NCI-H460 (cell line): ENCODE measurements at places on chromosomes 1 and 21. TPM values are rescaled to one million over a fixed set of nuclear protein-coding genes. Genes with fewer than 3 reads are reported as not detected.
A peak's percentile ranks its signal among the peaks of the same experiment; 100 is the strongest.

The DIRAS3 gene
- not detected in 2 replicates for total RNA-seq

The RASAL2 gene
- total RNA-seq, result 6.8 and 6.9 TPM in 2 replicates

The ZNF683 gene
- total RNA-seq, result not detected in 2 replicates

The FOXD2 gene
- 0.46 and 0.54 TPM in 2 replicates for total RNA-seq

The CBS gene
- total RNA-seq, result 44.9 and 46.2 TPM in 2 replicates

The PRAMEF25 gene
- total RNA-seq, result not detected in 2 replicates

The TSACC gene
- total RNA-seq, result 0.67 and 1.4 TPM in 2 replicates

The SETSIP gene
- total RNA-seq, result 0.17 TPM in 1 of 2 replicates, not detected in the other

The HSPB7 gene
- not detected in 2 replicates for total RNA-seq

The SLC45A1 gene
- total RNA-seq, result 0.92 and 1.4 TPM in 2 replicates

The LCE1F gene
- not detected in 2 replicates for total RNA-seq

The TRIM17 gene
- not detected in 2 replicates for total RNA-seq

The IGSF9 gene
- total RNA-seq, result not detected in 2 replicates

- no peak for DNase-seq
These were observed 50.9 kb downstream of the LEPR start for GRCh38 chr1:65471213-65471833.

- no peak for DNase-seq
These were observed 3.4 kb upstream of the EEIG2 start for GRCh38 chr1:108556499-108556898.

DNA sequence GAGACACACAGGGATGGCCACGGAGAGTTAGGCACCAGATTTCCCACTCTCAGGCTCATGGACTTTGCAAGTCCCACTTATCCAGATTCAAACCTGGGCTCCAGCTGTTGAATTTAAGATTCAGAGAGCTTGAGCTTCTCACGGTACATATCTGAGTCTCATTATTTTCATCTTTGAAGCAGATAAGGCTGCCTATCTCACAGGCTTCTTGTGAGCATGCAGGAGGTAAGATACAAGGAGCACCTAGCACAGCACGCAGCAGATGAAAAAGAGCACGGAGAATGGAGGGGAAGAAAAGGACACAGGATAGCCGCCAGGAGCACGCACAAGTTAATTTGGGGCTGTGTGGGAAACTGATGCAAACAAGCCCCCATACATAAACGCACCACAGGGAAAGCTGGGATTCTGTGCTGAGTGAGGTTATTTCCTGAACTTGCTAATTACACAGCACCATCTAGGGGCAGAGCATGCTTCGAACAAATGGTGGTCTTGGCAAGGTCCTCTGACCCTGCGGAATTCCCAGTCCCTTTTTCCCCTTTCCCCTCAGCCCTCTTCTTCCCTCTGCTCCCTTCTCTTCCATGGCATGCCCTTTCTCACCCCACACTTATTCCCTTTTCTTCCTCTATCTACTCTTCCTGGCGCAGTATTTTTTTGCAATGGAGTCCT lies 134.7 kb upstream of the VANGL1 start:
- peak; percentile 11 for DNase-seq

- no peak for DNase-seq
These were observed 72.8 kb upstream of the NR5A2 start for GRCh38 chr1:199954699-199955098.

GRCh38 chr21:25907573-25908275 lies 173.0 kb downstream of the GABPA start:
- DNase-seq, result no peak

DNA sequence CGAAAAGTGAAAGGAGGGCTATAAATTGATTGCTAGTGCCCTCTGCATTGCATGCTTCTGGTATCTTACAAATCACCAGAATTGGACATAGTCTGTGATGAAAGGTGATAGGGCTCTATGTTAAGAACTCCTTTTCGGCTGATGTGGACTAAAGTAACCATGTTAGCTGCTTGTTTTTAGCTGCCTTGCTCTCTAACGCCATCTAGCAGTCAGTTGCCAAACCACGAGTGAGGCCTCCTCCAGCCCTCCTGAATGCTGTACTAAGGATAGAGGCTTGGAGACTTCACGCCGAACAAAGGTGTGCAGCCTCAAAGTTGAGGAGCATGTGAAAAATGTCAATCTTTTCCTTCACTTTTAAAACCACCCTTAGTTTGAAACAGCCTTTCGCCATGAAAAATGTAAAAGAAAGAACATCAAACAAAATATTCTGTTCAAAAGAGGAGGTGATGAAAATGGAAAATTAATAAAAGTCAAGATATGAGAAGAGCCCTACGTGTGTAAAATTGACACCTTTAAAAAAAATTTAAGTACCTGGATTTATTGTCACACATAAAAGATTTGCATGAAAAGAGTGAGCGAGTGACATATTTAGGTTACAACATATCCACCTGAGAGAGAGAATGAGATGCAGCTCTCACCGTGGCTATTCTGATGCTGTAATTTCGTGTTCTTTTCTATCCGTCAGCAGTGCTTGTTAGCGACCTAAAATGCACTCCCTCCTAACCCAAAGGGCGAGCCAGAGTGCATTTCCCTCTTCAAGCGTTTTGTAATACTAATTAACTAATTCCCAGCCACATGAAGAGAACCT lies 8.1 kb downstream of the LRRC53 start:
- DNase-seq, result peak; percentile 61

DNA sequence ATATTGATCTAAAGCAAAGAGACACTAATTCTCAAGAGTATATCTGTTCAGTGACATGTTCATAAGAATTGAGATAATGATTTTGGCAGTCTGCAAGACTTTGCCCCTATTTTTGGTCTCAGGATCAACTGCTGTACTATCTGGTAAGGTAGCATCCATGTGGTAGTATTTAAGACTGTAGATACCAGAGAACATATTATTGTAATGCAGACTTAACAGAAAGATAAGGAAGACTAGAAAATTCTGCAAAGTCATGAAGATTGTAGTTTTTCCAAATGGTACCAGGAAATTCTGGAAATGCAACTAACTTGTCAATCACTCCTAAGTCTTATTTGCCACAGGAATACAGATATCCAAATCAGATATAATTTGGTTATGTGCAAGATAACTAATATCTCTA lies 35.1 kb downstream of the RNF2 start:
- no peak for DNase-seq

GRCh38 chr1:109980324-109981003 lies 4.1 kb upstream of the AHCYL1 start:
- no peak for DNase-seq

DNA sequence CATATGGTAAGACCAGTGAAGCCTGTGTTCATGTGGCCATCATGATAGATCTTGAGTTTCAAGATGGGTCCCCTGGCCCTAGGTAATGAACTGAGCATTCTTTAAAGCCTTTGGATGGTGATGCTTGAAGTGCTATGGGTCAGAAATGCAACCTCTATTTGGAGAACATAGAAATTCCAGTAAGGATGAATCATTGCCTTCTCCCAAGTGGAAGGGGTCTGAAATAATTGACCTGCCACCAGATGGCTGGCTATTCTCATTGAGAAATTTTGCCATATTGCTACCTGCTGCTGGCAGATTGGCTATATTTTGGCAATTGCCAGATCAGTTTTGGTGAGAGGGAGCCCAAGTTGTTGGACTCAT lies 739 bp upstream of the IFI6 start:
- DNase-seq, result no peak

- DNase-seq, result no peak
These were observed 1.1 kb downstream of the USP48 start for GRCh38 chr1:21781815-21782348.

DNA sequence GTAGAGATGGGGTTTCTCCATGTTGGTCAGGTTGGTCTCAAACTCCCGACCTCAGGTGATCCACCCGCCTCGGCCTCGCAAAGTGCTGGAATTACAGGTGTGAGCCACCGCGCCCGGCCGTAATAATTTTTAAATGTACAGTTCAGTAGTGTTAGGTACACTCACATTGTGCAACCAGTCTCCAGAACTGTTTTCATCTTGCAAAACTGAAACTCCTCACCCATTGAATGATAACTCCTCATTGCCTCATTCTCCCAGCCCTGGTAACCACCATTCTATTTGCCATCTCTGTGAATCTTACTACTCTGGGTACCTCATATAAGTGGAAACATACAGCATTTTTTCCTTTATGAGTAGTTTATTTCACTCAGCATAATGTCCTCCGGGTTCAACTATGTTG lies 3.4 kb downstream of the NLRP3 start:
- no peak for DNase-seq

DNA sequence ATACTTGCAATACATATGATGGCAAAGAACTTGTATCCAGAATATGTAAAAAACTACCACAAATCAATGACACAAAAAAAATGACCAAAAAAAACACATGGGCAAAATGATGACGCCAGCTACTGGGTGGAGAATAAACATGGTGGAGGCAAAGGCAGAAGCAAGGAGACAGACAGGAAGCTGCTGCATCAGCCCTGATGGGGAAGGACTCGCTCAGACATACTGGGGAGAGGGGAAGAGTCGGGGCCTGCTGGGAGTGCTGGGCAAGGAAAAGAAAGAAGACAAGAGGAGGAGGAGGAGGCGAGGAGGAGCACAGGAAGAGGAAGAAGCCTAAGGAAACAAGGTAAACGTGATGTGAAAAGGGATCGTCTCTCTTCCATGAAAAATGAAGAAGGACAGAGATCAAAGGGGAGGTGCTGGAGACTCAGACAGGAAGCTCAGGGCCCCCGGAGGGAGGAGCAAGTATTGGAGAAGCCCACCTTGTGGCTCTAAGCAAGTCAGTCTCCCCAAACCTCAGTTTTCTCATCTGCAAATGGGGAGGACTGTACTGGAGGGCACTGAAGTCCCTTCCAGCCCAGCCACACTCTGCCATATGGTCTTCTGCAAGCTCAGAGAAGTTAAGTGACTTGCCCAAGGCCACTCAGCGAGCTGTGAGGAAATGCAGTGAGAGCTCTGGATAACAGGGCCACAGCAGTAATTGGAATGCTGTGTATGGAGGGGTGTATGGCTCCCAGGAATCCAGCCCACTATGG lies 24.2 kb downstream of the OLFML2B start:
- no peak for DNase-seq

GRCh38 chr1:229657993-229658755 lies 32.1 kb downstream of the URB2 start:
- DNase-seq, result no peak

- DNase-seq, result no peak
These were observed 55.9 kb downstream of the SEC16B start for GRCh38 chr1:177913762-177914540.

- DNase-seq, result no peak
These were observed 37.8 kb downstream of the PYHIN1 start for GRCh38 chr1:158969166-158969565.

DNA sequence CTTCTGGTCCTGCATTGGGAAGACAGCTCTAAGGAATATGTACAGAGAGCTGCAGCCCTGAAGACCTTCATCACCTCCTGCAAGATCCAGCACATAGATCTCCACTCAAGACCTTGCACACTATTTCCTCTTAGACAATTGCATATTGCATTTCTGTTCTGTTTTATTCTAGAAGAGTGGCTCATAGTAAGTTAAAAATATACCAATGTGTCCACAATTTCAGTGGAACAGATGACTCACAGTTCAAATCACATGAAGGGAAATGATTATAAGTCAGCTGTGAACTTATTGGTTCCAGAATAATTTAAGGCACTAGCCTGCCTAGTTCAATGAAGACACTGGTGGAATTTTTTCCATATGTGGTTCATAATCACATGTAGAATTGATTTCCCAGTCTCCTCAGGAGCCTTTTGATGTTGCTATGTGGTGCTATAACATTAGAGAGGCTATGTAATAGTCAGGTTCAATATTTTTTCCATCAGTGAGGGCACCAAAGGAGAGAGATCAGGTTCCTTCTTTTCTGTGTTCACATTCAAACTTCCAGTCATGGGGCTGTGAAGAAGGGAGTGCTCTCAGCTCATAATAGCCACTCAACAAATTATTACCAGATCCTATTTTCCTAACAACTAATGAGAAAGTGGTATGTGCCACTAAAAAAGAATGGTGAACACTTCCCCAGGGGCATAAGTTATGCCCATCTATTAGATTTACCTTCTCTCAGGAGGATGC lies 9.8 kb upstream of the AK5 start:
- DNase-seq, result no peak

DNA sequence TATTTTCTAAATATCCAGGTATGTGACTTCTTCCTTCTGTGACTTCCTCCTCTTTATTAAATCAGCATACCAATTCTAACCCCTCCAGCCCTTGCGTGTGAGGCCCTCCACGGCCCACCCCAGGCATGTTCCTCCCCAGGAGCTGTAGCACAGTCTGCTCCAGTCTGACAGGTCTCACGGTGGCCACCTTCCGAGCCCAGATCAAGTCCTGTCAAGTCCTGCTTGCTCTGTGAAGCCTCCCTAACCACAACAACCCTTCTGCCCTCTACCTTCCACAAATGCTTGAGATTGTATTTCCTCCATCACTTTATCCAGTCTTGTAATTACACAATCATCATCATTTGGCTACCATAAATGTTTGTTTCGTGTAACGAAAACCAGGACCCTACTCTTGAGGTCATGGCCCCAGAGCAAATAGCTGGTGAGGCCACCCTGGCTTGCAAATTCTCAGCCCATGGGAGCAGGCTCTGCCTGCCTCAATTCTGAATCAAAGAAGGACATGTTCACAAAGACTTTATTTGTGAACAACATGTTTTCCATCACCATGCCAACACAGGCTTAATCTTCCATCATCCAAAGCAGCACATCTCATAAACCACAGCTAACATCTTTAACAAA lies 33.0 kb upstream of the S100A7 start:
- no peak for DNase-seq

DNA sequence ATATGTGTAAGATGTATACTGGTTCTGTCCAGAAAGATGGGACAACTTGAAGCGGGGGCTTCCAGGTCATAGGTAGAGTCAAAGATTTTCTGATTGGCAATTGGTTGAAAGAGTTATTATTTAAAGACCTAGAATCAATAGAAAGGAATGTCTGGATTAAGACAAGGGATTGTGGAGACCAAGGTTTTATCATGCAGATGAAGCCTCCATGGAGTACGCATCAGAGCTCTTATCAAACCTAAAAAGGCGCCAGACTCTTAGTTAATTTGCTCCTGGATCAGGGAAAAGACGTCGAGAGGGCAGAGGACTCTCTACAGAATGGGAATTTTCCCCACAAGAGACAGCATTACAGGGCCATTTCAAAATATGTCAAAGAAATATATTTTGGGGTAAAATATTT lies 23.7 kb upstream of the ETV3 start:
- no peak for DNase-seq

- no peak for DNase-seq
These were observed 57.7 kb downstream of the SCMH1 start for GRCh38 chr1:41184446-41184845.

GRCh38 chr1:25118546-25118945 lies 113.8 kb downstream of the SYF2 start:
- no peak for DNase-seq

GRCh38 chr1:117825414-117825813 lies 104.0 kb downstream of the GDAP2 start:
- no peak for DNase-seq

DNA sequence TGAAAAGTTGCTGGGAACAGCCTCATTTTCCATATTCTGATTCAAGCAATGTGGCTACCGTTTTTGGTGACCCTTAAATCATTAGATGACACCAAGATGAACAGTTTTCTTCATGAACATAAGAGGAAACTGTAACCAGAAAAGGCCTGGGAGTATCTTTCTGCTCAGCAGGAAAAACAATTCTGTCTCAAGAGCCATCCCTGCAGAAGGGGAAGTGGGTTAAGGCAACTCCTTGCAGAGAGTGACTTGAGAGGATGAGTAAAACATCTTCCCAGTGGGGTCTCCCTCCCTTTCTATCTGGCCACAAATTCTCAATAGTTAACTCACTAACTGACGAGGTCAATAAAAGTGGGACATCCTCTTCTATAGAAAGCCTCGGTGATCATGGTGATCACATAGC lies 187.6 kb upstream of the NRIP1 start:
- DNase-seq, result no peak

- DNase-seq, result no peak
These were observed 14.7 kb upstream of the OVAAL start for GRCh38 chr1:180544050-180544449.

GRCh38 chr21:36603221-36603620 lies 95.7 kb upstream of the SIM2 start:
- DNase-seq, result no peak
